Lung (tissue), 17 donors: ENCODE measurements at places on chromosomes 3 and 15. TPM values are rescaled to one million over a fixed set of nuclear protein-coding genes. Genes with fewer than 3 reads are reported as not detected.
A peak's percentile ranks its signal among the peaks of the same experiment; 100 is the strongest.

DNA sequence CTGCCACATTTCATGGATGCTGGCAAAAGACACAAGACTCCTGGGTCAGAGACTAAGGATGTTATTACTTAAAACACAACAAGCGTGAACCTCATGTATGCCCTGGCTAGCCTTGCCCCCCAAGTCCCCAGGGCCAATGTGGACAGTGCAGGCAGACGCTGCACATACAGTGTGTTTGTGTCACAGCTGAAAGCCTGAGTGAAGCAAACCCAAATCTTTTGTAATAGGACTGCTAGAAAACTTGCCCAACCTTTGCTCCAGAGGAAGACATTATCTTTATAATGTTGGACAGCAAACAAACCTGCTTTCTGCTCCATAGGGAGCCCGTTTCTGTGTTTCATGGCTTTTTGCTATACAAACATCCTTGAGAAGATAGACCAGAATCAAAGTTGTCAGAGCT is 282.0 kb upstream of the RORA start:
- H3K4me3 ChIP-seq = no peak overlapping the region
- H3K27me3 ChIP-seq = no peaks in the 10 kb centered on the region
- H3K27ac ChIP-seq = no peak overlapping the region
- H3K4me1 ChIP-seq = no peaks in the 10 kb centered on the region
- H3K36me3 ChIP-seq = no peaks in the 10 kb centered on the region
- DNase-seq = no peak

GRCh38 chr15:41990243-41990605 is 17.9 kb upstream of the EHD4 start:
- H3K36me3 ChIP-seq = no peaks in the 10 kb centered on the region
- H3K4me1 ChIP-seq = no peaks in the 10 kb centered on the region
- DNase-seq = no peak
- no peak overlapping the region for H3K27ac ChIP-seq
- H3K27me3 ChIP-seq = peaks cover 2% of the 10 kb centered on the region
- H3K4me3 ChIP-seq = no peak overlapping the region

GRCh38 chr3:100160521-100160920 is 46.2 kb upstream of the FILIP1L start:
- H3K4me1 ChIP-seq = peaks cover 10% of the 10 kb centered on the region
- H3K36me3 ChIP-seq = peaks cover 1% of the 10 kb centered on the region
- no peak overlapping the region for H3K27ac ChIP-seq

- H3K4me1 ChIP-seq = no peaks in the 10 kb centered on the region
- no peaks in the 10 kb centered on the region for H3K36me3 ChIP-seq
- no peaks in the 10 kb centered on the region for H3K27me3 ChIP-seq
- no peak overlapping the region for H3K27ac ChIP-seq
- no peak overlapping the region for H3K4me3 ChIP-seq
Observed at GRCh38 chr15:38042707-38043445, 108.4 kb downstream of the TMCO5A start.

- no peaks in the 10 kb centered on the region for H3K36me3 ChIP-seq
- no peak overlapping the region for H3K27ac ChIP-seq
- H3K4me1 ChIP-seq = peaks cover 9% of the 10 kb centered on the region
- no peaks in the 10 kb centered on the region for H3K27me3 ChIP-seq
- no peak for DNase-seq
- H3K4me3 ChIP-seq = no peak overlapping the region
Observed at GRCh38 chr3:40923143-40923542, 276.2 kb upstream of the CTNNB1 start.

- DNase-seq = no peak
- H3K27ac ChIP-seq = no peak overlapping the region
- H3K36me3 ChIP-seq = no peaks in the 10 kb centered on the region
- no peaks in the 10 kb centered on the region for H3K27me3 ChIP-seq
Observed at GRCh38 chr3:34808287-34808686, 831.0 kb upstream of the ARPP21 start.

GRCh38 chr3:99479768-99480167 is 158.6 kb upstream of the COL8A1 start:
- no peaks in the 10 kb centered on the region for H3K36me3 ChIP-seq
- no peak overlapping the region for H3K27ac ChIP-seq
- DNase-seq = no peak
- no peaks in the 10 kb centered on the region for H3K27me3 ChIP-seq

- H3K4me3 ChIP-seq = no peak overlapping the region
- H3K27ac ChIP-seq = no peak overlapping the region
- no peaks in the 10 kb centered on the region for H3K27me3 ChIP-seq
- H3K36me3 ChIP-seq = no peaks in the 10 kb centered on the region
- DNase-seq = no peak
- no peaks in the 10 kb centered on the region for H3K4me1 ChIP-seq
Observed at GRCh38 chr3:28042095-28042635, 199.3 kb upstream of the CMC1 start.

GRCh38 chr3:157091083-157091833 is 68.7 kb downstream of the CCNL1 start:
- H3K4me3 ChIP-seq = no peak overlapping the region
- no peaks in the 10 kb centered on the region for H3K27me3 ChIP-seq
- H3K27ac ChIP-seq = peak overlapping the region; percentile 47
- peaks cover 10% of the 10 kb centered on the region for H3K4me1 ChIP-seq
- DNase-seq = no peak

DNA sequence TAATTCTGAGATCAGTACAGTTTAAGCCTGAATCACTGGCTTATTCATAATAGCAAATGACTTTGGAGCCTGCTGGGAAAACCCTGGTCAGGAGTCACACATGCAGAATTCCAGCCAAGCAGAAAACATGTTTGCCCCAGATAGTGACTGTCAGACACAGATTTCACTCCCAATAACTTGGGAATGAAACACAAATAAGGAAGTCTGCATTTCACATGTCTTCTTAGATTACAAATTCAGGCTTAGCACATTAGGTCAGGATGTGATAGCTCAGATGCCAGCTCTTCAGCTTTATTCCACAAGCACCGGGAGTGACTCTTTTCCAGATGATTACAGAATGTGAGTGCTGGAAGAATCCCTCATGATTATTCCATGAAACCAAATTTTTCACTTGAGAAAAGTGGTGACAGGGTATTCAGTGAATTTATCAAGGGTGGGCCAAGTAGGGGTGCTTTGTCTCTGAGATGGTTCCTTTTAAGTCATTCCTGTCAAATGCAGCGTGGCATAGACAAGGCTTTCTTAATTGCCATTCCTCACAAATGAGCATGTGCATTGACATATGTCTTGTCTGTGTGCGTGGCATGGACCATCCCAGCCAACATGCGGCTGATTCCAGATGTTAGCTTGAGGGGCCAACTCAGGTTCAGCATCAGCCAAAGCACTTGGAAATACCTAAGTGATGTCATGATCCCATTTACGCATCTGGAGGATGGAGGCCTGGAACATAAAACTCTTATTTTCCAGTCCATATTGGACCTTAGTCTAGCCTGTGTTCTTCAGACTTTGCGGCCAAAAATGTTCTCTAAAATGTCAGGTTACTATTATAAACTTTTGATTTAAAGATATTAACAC is 191.0 kb downstream of the EPHB1 start:
- H3K4me3 ChIP-seq = no peak overlapping the region
- H3K27me3 ChIP-seq = no peaks in the 10 kb centered on the region
- peak; percentile 5 for DNase-seq
- H3K4me1 ChIP-seq = no peaks in the 10 kb centered on the region

- no peaks in the 10 kb centered on the region for H3K27me3 ChIP-seq
- peak; percentile 31 for DNase-seq
- no peak overlapping the region for H3K4me3 ChIP-seq
- H3K27ac ChIP-seq = peak overlapping the region; percentile 84
- peaks cover 6% of the 10 kb centered on the region for H3K4me1 ChIP-seq
- no peaks in the 10 kb centered on the region for H3K36me3 ChIP-seq
Observed at GRCh38 chr3:15310491-15311370, 21.7 kb downstream of the SH3BP5 start.

- H3K27ac ChIP-seq = no peak overlapping the region
- H3K4me1 ChIP-seq = peaks cover 9% of the 10 kb centered on the region
- DNase-seq = peak; percentile 63
- H3K27me3 ChIP-seq = no peaks in the 10 kb centered on the region
- H3K36me3 ChIP-seq = peaks cover 8% of the 10 kb centered on the region
Observed at GRCh38 chr3:66418475-66418931, 82.3 kb downstream of the LRIG1 start.

DNA sequence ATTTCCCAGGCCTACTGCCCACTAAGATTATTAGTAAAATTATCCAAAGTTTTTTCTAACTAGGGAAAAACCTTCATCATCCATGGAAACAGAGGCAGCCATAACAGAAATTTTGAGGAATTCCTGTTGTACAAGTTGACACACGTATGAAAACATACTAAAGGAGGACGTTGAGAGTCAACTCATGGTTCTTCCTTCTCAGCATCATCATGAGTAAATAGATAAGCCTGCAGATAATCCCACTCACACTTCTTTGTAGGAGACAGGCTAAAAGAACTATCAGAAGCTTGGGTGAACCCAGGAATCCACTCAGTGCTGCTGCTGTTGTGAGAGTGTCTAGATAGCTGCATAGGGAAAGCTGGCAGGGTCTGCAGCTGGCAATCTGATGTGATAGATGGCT is 694.8 kb upstream of the NR2F2 start:
- no peak overlapping the region for H3K27ac ChIP-seq
- H3K36me3 ChIP-seq = no peaks in the 10 kb centered on the region
- H3K4me3 ChIP-seq = no peak overlapping the region
- H3K4me1 ChIP-seq = no peaks in the 10 kb centered on the region
- DNase-seq = no peak
- H3K27me3 ChIP-seq = no peaks in the 10 kb centered on the region

- H3K27ac ChIP-seq = no peak overlapping the region
- no peaks in the 10 kb centered on the region for H3K36me3 ChIP-seq
- DNase-seq = no peak
Observed at GRCh38 chr3:180564676-180565075, 37.3 kb upstream of the TTC14 start.

- peaks cover 4% of the 10 kb centered on the region for H3K4me1 ChIP-seq
- no peak for DNase-seq
- no peak overlapping the region for H3K27ac ChIP-seq
- no peaks in the 10 kb centered on the region for H3K36me3 ChIP-seq
- no peaks in the 10 kb centered on the region for H3K27me3 ChIP-seq
Observed at GRCh38 chr3:195120267-195120601, 150.7 kb downstream of the XXYLT1 start.

GRCh38 chr3:176611703-176612102 is 585.6 kb downstream of the TBL1XR1 start:
- no peaks in the 10 kb centered on the region for H3K36me3 ChIP-seq
- no peaks in the 10 kb centered on the region for H3K4me1 ChIP-seq
- H3K27ac ChIP-seq = no peak overlapping the region
- no peak overlapping the region for H3K4me3 ChIP-seq
- DNase-seq = no peak

GRCh38 chr15:88650556-88650955 is 11.7 kb downstream of the ISG20 start:
- H3K27me3 ChIP-seq = no peaks in the 10 kb centered on the region
- no peak overlapping the region for H3K4me3 ChIP-seq
- no peak overlapping the region for H3K27ac ChIP-seq
- no peaks in the 10 kb centered on the region for H3K36me3 ChIP-seq

GRCh38 chr15:39345176-39345575 is 235.7 kb upstream of the THBS1 start:
- no peaks in the 10 kb centered on the region for H3K36me3 ChIP-seq
- H3K4me3 ChIP-seq = no peak overlapping the region
- H3K27me3 ChIP-seq = no peaks in the 10 kb centered on the region
- no peaks in the 10 kb centered on the region for H3K4me1 ChIP-seq
- no peak overlapping the region for H3K27ac ChIP-seq

DNA sequence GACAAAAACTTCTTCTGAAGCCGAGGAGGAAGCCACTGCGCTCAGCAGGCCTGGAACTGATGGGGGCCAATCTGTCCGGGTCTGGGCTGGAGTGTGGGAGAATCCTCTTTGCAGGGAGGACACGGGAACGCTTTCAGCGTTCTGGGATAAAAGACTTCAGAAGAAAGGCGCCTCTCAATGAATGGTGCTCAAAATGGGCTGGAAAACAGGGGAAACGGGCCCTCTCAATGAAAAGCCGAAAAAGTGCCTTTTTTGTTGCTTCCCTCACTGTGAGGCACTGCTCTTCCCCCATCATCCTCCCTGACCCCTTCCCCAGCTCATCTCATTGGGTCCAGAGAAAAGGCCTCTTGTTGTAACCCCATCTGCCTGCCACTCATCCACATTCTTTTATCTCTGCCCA is 119.5 kb upstream of the LRIG1 start:
- DNase-seq = no peak
- no peaks in the 10 kb centered on the region for H3K27me3 ChIP-seq
- H3K4me1 ChIP-seq = no peaks in the 10 kb centered on the region
- H3K36me3 ChIP-seq = no peaks in the 10 kb centered on the region
- no peak overlapping the region for H3K27ac ChIP-seq
- H3K4me3 ChIP-seq = no peak overlapping the region

ATP13A5 gene
- total RNA-seq = 1.1 TPM

GABRG3 gene
- total RNA-seq = not detected
